ENCODE measurements at places on chromosomes 3 and 15.

DNA sequence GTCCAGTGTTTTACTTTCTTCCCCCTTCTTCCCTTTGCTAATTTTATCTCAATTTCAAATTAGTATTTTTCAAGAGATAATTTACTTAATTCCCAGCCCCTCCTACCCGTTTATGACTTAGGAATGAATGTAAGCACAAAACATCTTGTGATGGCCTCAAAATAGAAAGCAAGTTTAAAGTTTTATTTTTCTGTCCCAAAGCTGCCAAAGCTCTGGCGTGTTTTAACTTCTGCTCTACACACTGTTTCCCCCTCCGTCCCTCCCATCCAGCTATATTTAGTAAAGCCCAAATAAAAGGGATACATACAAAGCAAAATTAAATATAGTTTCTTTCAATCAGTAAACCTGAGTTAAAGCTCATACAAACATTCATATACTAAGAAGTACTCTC is 59.9 kb downstream of the IGF2BP2 start:
- DNase-seq, result no peak

DNA sequence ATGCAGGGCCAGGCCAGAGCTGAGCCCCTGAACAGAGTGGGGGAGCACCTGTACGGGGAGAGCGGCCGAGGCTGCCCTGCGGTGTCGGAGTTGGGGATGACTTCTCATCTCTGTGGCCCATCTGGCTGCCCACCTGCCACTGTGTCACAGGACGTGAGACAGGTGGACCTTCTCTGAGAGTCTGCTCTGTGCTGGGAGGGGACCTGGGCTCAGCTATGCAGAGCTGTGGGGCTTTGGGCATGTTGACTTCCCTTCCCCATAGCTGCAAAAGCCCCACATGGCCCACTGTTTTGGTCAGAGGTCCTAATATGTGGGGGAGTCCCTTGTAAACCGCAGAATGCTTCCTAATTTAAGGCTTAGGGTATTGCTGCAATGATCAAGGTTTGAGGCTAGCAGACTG is 68.0 kb upstream of the TRPM1 start:
- no peak for DNase-seq

GRCh38 chr3:35665390-35666055 is 26.2 kb downstream of the ARPP21 start:
- DNase-seq, result no peak

DNA sequence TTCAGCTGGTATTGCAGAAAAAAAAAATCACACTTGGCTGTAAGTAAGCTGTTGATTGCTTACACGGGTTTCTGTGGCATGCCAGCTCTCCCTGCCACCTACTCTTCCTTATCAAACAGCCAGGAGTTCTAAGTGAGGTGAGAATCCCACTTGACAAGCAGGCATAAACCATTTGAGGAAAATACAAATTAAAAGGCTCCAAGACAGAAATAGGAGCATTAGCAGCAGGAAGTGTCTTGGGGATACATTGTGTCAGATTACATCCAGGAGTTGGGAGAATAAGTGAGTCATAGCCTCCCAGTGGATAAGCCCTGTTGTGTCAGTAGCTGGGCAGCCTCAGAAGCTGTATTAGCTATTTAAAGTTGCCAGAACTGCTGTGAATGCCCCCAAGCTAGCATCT is 256.0 kb downstream of the CNTN4 start:
- no peak for DNase-seq

DNA sequence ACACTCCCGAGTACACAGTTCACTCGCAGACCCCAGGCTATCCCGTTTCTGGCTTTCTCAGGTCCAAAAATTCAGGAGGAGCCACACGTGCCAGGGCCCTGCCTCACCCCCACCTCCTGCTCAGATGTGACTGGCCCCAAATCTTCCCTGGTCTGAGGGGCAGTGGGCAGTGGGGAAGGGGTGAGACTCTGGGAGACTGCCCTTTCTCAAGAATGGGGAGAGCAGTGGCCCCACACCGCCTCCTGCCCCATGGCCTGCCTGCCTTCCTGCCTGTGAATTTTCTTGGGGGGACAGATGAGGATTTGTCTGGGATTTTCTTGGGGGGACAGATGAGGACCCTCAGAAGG is 174.6 kb downstream of the MEGF11 start:
- DNase-seq, result no peak

DNA sequence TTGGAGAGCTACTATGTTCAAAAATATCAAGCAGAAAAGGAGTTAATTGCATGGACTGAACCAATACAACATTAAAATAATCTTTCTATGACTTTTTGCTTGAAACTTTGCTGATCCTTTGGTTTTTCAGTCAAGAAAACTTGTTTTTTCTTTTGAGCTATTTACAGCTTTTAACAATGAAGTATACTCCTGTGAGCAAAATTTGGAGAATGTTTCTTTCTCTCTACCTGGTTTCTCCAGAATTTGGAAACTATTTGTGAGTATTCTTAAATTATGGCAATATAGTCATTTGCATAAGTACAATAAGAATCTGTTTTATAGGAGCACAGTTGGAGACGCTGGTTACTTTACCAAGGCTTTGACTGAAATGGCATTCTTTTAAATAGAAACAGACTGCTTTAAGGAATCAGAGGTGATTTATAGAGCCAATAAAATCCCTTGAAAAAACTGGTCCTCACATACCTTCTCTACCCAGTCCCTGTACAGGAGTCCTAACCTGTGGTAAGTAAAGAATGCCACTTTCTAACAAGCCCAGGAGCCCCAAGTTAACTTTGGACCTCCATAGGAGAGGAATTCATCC is 127.4 kb downstream of the PLCH1 start:
- DNase-seq, result no peak

DNA sequence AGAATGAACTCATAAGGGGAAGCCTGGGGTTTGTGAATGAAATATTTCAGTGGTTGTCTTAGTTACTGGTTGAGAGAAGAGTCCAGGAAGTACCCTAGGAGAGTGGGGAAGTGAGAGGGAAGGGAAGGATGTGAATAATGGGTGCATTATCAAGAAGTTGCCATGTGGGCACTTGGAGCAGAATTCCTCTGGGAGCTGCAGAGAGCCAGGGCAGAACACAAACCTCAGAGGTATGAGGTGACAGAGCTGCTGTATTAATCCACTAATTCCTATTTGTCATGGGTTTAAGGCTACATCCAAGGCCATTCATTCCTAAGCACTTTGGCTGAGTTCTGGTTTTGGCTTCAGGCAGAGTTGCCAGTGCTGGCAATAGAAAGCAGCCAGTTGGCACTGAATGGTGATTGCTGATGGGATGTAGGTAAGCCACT is 29.0 kb downstream of the NDUFB4 start:
- no peak for DNase-seq

GRCh38 chr3:139340784-139341183 is 3.0 kb upstream of the MRPS22 start:
- DNase-seq, result no peak

- no peak for DNase-seq
Observed at GRCh38 chr15:44593042-44593736, 56.2 kb downstream of the EIF3J start.

GRCh38 chr3:52893723-52894122 is 3.6 kb downstream of the STIMATE start:
- DNase-seq, result no peak

- DNase-seq, result no peak
Observed at GRCh38 chr3:150610785-150611184, 7.7 kb downstream of the SELENOT start.

- no peak for DNase-seq
Observed at GRCh38 chr3:158261371-158261991, 151.6 kb downstream of the RSRC1 start.

All from nephron progenitor cell (in vitro differentiated cells).